NCI-H1417 (cell line): ENCODE measurements at places on chromosomes 3 and 15.
A peak's percentile ranks its signal among the peaks of the same experiment; 100 is the strongest.

GRCh38 chr15:71660501-71660900 lies 149.9 kb upstream of the NR2E3 start:
- peak; percentile 11 for DNase-seq

DNA sequence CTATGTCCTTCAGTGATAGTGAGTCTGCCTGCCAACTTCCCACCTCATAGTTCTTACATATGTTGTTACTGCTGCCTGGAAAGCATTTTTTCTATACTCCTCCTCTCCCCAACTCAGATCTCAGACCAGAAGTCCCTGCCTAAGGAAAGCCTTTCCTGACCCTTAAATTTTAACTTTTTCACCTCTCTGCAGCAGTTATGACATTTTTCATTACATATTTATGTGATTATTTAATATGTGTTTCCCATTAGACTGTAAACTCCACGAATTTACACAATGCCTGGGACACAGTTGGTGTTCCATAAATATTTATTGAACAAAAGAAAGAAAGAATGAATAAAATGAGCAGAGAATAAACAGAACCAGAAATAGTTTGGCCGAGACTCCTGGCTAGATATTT lies 125.5 kb downstream of the MITF start:
- no peak for DNase-seq

DNA sequence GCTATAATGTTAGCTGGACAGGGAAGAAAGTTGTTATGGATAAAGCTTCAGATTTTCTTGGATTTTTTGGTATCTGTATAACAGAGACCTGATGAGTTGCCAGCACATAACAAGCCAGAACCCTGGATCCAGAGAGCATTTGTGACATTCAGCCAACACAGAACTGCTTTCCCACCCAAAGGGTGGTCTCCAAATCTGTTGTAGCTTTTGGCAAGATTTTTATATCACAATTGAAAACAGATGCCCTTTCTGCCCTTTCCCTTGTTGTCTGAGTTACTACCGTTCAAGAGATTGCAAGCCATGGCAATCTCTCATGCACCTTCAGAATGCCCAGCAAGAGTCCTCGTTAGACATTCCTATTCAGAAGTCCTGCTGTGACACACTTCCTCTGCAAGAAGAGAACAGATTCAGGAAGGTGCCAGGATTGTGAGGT lies 107.6 kb upstream of the FGF7 start:
- DNase-seq = no peak

DNA sequence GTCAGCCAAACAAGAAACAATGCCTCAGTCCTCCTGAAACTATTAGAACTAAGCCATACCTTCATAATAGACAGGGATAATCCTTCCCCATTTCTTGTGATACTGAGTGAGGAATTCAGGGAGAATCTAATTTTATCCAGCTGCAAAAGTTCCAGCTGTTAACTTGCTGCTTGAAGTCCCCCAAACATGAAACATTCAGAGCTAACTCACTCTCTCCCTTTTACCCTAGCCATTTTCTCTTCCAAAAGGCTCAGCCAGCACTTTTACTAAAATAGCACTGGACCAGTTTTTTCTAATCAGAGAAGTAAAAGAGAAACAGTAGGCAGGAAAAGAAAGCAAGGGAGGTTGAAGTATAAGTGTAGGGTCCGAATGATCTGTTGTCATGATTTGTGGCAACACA lies 268.1 kb downstream of the TAFA4 start:
- no peak for DNase-seq

GRCh38 chr15:66760097-66760967 lies 58.3 kb downstream of the SMAD6 start:
- no peak for DNase-seq

- no peak for DNase-seq
Observed at GRCh38 chr3:66110840-66111239, 72.1 kb upstream of the MAGI1 start.

- no peak for DNase-seq
Observed at GRCh38 chr15:74712311-74712710, 13.0 kb downstream of the CYP1A1 start.

GRCh38 chr3:42301446-42302175 lies 35.6 kb upstream of the CCK start:
- DNase-seq = no peak

DNA sequence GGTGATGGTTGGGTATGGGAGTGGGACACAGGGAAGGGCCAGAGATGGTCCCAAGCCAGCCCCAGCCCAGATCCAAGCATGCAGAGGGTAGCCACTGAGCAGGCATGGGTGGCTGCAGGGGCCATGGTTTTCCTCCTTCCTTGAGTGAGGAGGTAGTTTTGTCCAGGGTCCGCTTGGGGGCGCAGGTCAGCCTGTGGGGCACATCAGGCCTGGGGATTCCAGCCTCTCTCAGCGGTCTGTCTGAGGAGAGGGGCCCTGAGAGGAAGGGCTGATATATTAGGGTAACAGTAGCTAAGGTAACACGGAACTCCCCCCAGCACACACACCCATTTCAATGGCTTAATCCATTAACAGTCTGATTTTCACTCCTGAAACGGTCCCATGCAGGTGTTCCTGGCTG lies 22.7 kb upstream of the LCTL start:
- no peak for DNase-seq

DNA sequence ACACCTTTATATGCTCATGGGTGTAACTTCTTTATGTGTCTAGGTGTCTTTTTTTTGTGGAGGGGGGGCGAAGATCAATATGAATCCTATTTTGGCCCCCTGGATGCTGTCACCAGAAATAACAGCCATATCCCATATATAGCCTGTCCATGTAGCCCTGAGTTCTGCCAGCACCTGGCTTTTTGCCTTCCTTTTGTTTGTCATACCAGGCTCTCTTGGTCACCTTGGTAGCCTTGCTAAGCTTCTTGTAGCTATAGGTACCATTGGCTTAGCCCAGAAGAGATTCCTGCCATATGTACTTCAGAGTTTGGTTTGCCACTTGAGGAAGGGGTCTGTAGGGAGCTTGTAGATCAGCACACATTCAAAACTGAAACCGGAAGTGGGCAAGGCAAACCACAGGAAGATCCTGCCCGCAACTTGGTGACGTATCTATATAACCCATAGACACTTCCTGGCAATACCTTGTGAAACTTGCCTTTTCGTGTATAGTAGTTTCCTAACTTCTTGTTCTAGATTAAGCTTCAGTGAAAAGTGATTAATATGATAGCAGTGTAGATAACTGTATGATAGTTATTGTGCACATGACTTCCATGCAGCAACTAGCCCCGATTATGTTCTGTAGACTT lies 11.9 kb downstream of the RASA2 start:
- DNase-seq = no peak

DNA sequence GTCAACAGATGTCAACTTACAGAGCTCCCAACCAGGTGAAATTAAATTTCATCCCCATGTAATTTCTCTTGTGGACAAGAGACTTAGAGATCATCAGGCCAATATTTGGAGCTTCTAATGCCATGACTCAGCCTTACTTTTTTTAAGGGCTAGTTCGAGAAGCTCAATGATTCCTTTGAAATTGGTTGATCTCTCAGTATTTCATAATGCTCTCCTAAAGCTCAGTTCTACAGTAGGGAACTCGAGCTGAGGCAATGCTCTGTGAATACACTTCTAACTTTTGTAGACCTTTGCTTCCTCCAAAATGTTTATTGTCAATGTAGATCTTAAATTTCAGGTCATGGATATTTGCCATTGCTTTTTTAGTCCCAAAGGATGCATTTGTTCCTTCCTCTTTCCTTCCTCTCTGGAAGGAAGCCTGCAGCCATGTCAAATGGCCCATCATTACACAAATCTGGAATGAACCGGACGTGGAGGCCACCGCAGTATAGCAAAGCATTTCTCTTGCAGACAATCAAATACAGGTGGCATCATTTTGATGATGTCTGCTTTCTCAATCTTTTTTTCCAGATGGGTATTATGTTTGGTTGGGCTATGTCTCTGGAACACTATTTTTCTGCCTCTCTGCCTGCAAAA lies 28.3 kb downstream of the STARD5 start:
- DNase-seq = no peak

GRCh38 chr3:104947943-104948342 lies 418.8 kb upstream of the ALCAM start:
- DNase-seq = no peak
